Inflammatory macrophage treated with lipopolysaccharide for 4 hours (primary cell): ENCODE measurements at places on chromosomes 6 and 20.

- DNase-seq = no peak
These were observed 158.3 kb downstream of the DOK5 start for GRCh38 chr20:54633374-54634355.

- no peak for DNase-seq
These were observed 69.7 kb downstream of the TCP11 start for GRCh38 chr6:35071347-35071994.

DNA sequence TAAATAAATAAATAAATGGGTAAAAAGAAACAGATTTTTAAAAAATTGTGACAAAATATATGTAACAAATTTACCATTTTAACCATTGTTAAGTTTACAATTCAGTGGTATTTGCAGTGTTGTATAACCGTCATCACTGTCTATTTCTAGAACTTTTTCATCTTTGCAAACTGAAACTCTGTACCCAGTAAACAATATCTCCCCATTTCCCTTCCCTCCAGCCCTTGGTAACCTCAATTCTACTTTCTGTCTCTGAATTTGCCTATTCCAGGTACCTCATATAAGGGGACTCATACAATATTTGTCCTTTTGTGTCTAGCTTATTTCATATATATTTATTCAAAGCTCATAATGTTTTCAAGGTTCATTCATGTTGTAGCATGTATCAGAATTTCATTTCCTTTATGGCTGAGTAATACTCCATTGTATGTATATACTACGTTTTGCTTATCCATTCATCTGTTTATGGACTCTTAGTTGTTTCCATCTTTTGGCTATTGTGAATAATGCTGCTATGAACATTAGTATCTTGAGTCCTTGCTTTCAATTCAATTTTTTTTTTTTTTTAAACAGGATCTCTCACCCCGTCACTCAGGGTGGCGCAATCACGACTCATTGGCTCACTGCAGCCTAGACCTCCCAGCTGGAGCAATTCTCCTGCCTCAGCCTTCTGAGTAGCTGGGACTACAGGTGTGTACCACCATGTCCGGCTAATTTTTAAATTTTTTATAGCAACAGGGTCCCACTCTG is 8.9 kb downstream of the MANBAL start:
- peak; percentile 74 for DNase-seq

DNA sequence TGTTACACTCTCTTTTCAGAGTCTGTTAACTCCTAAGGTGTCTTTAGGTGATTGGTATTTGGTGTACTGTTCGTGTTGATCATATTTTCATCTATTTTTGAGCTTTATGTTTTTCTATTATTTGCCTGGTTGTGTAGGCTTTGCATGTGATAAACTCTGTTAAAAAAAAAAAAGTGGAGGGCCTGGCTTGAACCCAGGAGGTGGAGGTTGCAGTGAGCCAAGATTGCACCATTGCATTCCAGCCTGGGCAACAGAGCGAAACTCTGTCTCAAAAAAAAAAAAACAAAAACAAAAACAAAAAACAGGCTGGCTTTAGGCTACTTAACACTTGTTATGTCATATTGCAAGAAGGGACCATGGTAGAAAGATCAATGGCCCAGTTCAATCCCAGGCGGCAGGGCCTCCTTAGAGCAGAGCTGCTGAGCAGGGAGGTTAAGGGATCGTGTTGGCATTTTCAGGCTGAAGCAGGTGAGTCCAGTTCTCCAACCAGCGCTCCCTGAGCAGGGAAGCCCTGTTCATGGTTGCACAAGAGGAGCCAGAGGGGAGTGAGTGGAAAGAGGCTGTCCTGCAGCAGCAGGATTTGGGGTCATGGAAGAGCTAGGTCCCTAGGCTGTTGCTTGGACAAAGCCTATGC is 8.5 kb downstream of the PYGB start:
- DNase-seq = no peak

- no peak for DNase-seq
These were observed 24.8 kb upstream of the SYNDIG1 start for GRCh38 chr20:24444526-24445190.

GRCh38 chr20:63908008-63908682 is 13.2 kb downstream of the DNAJC5 start:
- no peak for DNase-seq

DNA sequence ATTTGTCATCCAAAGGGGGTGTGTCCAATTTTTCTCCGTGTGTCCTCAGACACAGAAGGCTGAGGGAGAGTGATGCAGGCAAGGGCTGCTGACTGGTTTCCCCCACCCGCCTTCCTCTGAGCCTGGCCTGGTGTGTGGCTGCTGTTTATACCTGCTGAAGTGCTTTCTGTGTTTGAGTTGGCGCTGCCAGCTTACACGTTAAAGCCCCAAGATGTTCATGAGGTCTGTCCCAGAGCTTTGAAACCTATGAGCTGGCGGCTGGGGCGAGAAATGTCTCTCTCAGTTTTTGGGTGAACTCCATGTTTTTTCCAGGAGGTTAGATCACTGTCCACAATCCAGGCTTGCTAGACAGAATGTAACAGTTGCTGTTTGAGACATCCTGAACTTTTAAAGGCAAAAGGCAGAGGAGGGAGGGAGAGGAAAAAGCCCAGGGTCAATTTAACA is 69.0 kb upstream of the CCN2 start:
- no peak for DNase-seq

DNA sequence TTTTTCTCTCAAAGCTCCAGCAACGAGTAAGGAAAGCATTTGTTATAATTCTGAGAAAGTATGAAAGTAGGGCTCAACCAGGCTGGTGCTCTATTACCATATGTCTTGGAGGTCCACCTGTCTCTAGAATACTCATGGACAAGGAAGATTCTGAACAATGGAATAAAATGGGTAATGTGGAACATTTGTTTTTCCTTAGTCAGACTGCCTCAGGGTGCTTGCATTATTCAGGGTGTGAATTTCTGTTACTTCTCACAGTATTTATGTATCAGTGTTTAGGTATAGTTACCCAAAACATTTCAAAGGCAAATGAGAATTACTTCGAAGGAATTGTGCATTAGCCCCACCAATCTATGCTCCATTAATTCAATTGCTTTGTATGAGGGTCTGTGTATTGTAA is 586.2 kb upstream of the CITED2 start:
- DNase-seq = no peak

- peak; percentile 20 for DNase-seq
These were observed 1.9 kb downstream of the L3MBTL3 start for GRCh38 chr6:130020073-130020906.

DNA sequence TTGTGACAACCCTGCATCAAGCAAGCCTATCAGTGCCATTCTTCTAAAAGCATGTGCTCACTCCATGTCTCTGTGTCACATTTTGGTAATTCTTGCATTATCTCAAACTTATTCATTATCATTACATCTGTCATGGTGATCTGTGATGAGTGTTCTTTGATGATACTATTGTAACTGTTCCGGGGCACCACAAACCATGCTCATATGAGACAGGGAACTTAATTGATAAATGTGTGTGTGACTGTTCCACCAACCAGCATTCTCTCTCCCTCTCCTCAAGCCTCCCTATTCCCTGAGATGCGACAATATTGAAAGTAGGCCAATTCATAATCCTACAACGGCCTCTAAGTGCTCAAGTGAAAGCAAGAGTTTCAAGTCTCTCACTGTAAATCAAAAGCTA is 4.0 kb downstream of the HUS1B start:
- DNase-seq = no peak

GRCh38 chr6:146876271-146877151 is 277.7 kb downstream of the ADGB start:
- peak; percentile 88 for DNase-seq

DNA sequence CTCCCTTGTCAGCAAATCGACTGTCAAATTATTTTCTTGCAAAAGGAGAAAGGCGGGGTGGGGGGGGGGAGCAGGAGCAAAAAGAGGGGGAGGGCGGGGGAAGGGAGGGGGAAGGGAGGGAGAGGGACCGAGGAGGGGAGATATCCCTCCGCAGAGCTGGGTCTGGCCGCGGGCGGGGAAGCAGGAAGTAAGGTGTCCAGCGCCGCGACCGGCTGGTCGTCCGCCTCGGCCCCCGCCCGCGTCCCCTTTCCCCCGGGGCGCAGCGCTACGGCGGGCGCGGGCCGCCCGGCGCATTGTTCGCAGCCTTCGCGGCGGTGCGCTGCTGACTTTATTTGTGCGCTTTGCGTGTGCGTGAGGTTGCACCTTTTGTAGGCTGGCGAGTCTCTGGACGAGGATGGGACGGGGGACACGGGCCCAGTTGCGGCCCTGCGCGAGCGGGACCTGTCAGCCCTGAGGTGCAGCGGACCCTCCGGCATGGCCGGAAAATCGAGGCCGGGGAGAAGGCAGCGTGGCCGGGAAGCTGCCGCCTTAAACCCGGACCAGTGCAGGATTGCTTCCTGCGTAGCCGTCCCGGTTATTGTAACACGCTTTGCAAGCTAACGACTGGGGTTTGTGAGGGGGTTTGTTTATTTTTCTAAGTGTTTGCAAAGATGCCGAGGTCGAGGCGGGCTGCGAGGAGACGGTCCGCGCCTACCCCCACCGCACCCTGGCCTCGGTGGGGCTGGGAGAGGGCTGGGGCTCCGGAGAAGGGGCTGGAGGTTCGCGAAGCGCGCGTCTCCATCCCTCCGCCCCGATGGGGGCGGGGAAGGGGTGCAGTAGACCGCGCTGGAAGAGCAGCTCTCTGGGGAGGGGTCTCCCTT is 675 bp upstream of the TRERF1 start:
- DNase-seq = peak; percentile 46

DNA sequence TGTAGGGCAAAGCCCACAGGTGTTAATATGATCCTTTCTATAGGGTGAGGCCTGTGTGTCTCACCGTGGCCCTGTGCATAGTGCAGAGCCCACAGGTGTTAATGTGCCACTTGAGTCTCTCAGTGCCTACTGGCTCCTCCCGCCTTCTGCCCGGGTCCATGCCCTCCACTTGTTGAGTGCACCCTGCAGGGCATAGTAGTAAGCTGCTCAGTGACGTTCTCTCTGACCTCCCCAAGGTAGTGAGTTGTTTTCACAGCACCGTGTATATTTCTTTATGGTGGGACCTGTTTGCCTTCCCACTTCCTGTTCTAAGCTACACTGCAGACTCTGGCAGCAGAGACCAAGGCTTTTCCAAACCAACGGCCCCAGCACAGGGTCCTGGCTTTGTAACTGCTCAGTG is 64.5 kb upstream of the SLC22A1 start:
- no peak for DNase-seq

GRCh38 chr20:7858734-7859250 is 81.5 kb downstream of the HAO1 start:
- DNase-seq = peak; percentile 10

GRCh38 chr6:166924531-166924930 is 31.8 kb downstream of the RNASET2 start:
- DNase-seq = no peak

- DNase-seq = peak; percentile 54
These were observed 8.6 kb upstream of the GABBR1 start for GRCh38 chr6:29641430-29642148.

DNA sequence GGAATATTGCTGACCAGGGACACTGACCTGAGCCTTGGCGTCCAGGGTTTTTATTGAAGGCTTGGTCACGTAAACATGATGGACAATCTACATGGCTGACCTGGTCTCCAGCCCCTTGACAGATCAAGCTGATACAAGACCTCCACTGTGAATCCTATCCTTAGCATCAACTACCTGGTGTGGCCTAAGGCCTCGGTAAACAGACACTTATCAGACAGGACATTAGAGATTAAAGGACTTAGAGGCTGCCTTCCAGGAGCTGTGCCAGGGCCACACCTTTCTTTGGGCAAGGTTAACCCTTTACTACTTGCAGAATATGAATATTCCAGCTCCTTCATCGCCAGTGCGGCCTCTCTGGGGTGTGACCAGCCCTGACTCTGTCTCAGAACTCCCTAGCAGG is 104.9 kb upstream of the FOXA2 start:
- no peak for DNase-seq

- DNase-seq = no peak
These were observed 226.6 kb downstream of the COL12A1 start for GRCh38 chr6:74979065-74979766.
